HuH-7.5 (cell line): ENCODE measurements at places on chromosomes 1 and 21.

- no peak for DNase-seq
These were observed 308.9 kb upstream of the LRRC7 start for GRCh38 chr1:69258842-69259241.

DNA sequence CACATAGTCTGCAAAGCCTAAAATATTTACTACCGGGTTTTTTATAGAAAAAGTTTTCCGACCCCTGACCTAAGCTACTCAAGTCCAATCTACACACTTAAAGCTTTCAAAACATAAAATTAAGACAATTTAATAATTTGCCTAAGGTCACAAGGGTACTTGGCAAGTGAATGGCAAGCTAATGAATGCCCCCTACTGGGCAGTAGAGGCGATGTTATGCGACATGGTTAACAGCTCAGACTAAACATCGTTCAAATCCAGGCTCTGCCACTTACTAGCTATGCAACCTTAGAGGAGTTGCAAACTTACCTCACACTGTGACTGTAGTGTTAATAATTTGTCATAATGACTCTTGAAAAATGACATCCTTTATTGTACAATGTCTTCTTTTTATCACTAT, 317.2 kb upstream of the NFIA start:
- peak; percentile 5 for DNase-seq

- DNase-seq: no peak
These were observed 25.8 kb downstream of the PDXK start for GRCh38 chr21:43744725-43745124.

GRCh38 chr1:230422221-230422981, 3.7 kb downstream of the PGBD5 start:
- no peak for DNase-seq

- no peak for DNase-seq
These were observed 279.3 kb upstream of the CAMK1G start for GRCh38 chr1:209304166-209304565.

DNA sequence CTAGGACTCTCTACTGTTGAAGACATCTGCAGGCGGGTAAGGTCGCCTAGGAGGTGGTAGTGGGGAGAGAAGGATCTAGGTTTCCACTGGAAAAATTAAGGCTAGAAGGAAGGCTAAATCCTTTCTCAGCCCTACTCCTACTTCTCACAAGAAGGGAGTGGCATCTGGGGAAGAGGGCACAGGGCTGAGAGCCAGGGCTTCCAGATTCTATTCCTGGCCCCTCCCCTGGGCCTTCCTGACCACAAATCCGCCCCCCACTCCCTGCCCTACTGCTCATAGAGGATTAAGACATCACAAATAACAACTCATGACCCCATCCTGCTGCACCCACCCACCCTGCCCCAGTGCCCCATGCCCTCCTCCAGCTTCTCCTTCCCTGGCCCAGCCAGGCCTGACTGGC, 2.5 kb downstream of the PHLDA3 start:
- no peak for DNase-seq

DNA sequence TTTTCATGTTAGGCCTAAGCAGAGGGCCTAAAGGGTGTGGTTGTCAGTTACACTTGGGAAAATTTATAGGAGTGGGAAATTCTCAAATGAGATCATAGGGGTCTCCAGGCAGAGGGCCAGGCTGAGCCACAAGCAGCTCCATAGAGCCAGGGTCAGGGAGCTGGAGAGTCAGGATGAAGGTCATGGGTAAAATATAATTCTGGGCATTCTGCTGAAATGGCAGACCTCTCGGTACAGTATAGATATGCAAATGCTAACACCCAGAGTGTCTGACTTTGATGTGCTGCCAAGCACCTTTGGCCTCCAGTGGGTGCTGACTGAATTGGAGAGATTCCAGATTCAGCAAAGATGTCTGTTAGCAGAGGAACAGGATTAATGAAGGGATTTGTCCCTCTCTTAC, 40.1 kb downstream of the DNM3 start:
- DNase-seq: no peak

GRCh38 chr1:64966158-64966971, at the start of gene JAK1:
Gene JAK1 (minus strand): TSS chr1:64966549. CDS start chr1:64886264, 80,285 bp downstream.
- peak; percentile 75 for DNase-seq

DNA sequence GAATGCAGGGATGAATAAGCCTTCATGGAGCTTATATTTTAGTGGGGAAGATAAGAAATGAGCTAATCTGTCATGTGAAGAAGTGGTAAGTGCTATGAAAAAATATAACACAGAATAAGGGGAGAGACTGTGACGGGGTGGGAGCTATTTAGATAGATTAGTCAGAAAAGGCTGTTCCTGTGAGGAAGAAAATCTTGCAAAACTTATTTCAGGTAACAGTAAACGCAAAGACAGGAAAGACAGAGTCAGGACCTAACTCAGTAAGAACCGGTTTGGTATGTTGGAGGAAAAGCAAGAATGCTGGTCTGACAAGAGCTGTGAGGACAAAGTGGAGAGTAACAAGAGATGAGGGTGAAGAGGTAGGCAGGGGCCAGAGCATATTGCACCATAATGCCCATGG, 22.0 kb downstream of the GNAI3 start:
- DNase-seq: no peak

- DNase-seq: no peak
These were observed 5.6 kb downstream of the GNG12 start for GRCh38 chr1:67827688-67828087.

DNA sequence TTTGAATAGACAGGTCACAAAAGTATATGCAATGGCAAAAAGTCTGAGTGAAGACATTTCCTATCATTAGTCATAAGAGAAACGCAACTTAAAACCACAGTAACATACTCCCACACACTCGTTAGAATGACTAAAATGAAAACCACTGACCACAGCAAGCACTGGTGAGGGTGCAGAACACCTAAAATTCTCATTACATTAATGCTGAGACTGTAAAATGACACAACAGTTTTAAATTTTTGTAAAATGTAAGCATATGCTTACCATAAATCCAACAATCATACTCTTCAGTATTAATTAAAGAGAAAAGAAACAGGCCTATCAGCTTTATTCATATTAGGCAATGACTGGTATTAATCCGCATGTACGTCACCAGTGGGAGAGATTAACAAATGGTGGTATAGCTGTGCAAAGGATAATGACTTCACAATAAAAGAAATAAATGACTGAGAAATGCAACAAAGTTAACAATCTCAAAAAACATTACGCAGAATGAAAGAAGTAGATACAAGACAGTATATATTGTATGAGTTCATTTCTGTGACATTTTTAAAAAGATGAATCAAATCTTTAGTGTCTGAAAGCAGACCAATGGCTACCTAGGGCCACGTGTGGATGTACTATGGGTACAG, 253.5 kb downstream of the AKT3 start:
- no peak for DNase-seq

DNA sequence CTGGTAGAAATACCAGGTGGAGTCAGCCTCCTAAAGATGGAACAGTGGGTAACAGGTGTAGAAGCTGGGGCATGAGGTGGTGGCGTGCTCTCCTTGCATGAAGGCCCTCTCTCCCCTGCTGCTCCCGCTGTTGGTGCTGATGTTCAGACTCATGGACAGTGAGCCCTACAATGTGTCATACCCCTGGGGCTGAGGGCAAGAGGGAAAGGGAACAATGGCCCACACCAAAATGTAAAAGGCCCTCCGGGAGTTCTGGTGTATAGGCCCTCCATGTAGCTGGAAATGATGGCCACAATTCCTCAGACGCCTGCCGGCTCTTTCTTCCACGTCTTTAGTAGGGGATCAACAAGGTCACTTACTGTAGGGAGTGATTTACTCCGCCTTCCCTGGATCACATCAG, 194.9 kb downstream of the DYRK1A start:
- DNase-seq: no peak

DNA sequence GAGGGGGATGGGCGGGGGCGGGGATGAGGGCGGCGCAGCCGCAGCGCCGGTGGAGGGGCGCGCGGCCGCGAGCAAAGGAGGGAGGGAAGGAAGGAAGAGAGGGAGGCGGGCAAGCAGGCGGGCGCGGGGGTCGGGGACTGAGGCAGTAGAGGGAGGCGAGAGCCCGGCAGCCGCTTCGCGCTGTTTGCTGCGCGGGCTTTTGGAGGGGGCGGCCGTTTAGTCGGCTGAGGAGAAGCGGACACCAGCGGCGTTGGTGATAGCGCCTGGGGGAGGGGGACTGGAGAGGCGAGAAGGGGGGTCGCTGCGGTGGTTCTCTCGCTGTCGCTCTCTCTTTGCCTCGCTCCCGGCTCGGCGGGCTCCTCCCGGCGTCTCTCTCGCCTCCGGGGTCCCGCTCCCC, at the start of gene HS2ST1:
HS2ST1 (plus strand) TSS at position 35 of the 397 bp plus-strand sequence.
- no peak for DNase-seq

DNA sequence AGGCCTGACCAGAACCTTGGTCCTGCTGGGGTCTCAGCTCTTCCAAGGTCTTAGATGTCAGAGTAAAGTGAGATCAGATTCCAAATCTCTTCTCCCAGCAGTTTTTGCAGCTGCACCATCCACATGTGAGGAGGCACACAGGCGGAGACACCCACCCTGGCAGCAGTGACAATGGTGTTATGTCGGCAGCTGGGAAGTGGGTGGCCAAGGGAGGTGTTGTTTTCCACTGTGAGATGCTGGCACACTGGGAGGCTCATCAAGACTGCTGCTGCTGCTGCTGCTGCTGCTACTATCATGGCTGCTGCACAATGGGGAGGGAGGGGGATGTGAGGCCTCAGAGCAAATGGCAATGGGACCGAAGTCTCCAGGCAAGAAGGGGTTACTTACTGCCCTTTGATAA, 23.6 kb downstream of the CAMK2N1 start:
- no peak for DNase-seq

- peak; percentile 71 for DNase-seq
These were observed at the start of gene ABCD3 for GRCh38 chr1:94417978-94418663. Gene ABCD3 (plus strand): TSS chr1:94418389. CDS start chr1:94418479, 90 bp downstream.

GRCh38 chr1:226679853-226680516, 59.1 kb downstream of the ITPKB start:
- no peak for DNase-seq

DNA sequence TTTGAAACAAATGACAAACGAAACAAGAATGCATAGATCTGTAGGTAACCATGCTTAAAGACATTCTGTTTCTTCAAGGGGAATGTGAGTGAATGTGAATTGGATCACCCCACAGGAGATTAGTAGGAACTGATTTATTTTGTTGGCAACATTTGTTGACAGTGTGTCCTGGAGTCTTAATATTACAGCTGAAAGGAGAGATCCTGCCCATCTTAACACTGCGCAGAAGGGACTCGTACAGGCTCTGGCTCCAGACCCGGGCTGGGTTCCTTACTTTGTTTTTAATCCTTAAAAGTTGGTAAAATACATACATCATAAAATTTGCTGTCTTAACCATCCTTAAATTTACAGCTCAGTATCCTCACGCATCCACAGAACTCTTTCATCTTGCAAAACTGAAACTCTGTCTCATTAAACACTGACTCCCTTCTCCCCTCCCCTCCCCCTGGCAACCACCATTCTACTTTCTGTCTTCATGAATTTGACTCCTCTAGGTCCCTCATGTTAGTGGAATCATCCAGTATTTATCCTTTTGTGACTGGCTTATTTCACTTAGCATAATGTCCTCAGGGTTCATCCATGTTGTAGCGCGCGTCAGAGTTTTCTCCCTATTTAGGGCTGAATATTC, 74.1 kb downstream of the GALNT2 start:
- no peak for DNase-seq

- no peak for DNase-seq
These were observed 12.6 kb upstream of the S100B start for GRCh38 chr21:46617267-46618051.

GRCh38 chr1:178399177-178399728, 97.5 kb downstream of the CLEC20A start:
- DNase-seq: no peak

GRCh38 chr21:46639489-46640386, 4.3 kb downstream of the PRMT2 start:
- DNase-seq: no peak

- DNase-seq: no peak
These were observed 223.3 kb downstream of the GPATCH2 start for GRCh38 chr1:217407534-217408001.

- DNase-seq: no peak
These were observed 595.1 kb upstream of the ZP4 start for GRCh38 chr1:238485912-238486209.

DNA sequence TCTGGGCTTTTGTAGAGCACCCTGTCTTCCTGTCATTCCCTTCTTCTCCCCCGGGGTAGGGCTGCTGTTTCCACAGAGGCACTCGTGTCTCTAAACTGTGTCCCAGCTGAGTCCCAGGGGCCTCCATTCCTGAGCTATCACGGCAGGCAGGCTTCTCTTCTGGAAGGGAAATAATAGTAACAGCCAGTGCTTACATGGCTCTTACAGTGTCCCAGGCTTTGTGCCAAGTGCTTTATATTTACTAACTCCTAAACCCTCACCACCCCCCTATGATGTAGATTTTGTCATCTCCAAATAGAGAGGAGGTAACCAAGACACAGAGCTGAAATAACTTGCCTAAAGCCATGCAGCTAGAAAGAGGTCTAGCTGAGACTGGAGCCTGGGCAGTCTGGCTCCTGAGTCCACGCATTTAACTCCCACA, 1.4 kb upstream of the CELF3 start:
- DNase-seq: no peak

- DNase-seq: no peak
These were observed 181.2 kb downstream of the DPYD start for GRCh38 chr1:97739596-97740103.

DNA sequence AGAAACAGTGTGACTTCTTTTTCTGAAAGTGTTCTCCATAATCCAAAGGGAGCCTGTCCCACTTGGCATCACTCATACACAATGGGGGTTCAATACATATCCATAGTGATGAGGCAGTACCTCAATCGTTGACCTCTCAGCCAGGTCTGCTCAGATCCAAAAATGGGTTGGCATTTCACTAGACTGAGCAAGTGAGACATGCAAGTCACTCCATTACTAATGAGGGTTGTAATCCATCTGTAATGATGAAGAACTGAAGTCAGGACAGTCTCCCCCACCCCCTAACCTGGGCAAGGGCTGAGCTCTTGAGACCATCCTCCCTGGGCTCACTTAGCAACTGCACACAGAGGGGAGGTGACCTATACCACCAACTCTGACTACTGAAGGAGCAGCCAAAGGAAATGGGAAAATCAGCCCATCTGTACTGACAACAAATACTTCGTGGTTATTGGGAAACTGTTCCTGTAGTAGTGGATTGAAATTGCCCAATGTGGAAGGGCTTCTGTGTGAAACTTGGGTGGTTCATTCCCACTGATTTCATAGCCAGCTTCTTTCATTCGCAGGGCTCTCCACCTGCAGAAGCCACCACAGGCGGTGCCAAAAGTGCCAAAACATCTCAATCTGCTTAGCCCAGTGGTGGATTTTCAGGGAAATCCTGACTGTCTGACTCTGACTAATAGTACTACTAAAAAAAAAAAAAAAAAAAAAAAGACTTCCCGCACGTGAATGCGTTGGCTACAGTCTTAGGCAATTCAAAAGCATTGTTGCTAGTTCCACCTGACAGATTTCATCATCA, 5.0 kb downstream of the NGF start:
- DNase-seq: no peak

DNA sequence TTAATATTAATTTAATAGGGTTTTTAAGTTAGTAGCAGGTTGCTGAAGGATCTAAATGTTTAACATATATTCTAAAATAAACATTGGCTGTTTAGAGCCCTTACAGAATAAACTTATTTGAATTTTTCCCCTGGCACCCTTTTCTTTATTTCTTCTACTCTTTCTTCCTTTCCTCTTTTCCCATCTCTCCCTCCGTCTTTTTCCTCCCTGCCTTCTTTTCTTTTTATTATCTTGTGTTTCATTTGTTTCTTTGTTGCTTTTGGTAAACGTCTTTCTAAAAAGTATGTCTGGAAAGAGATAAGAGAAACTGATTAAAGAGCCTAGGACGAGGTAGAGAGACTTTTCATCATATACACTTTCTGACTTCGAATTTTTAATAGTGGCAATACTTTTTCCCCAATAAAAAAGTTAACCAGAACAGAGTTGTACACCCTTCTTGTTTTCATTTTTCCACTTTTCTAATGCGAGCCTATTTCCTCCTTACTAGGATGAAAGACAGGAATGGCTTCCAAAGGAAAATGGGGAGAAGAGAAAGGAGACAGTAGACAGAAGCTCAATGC, 39.5 kb upstream of the ATF3 start:
- no peak for DNase-seq
